Purkinje cell (primary cell): ENCODE measurements at places on chromosomes 3 and 15. TPM values are rescaled to one million over a fixed set of nuclear protein-coding genes. Genes with fewer than 3 reads are reported as not detected.

The A4GNT gene
- polyA plus RNA-seq = not detected in 2 replicates

The CLRN1 gene
- not detected in 2 replicates for polyA plus RNA-seq

The FANCD2OS gene
- not detected in 2 replicates for polyA plus RNA-seq

The NPAP1 gene
- 0.47 TPM in 1 of 2 replicates, not detected in the other for polyA plus RNA-seq

The KBTBD13 gene
- polyA plus RNA-seq = not detected in 2 replicates

The CCK gene
- 294 TPM in 1 of 2 replicates, not detected in the other for polyA plus RNA-seq

The IL17RD gene
- 0.56 and 0.63 TPM in 2 replicates for polyA plus RNA-seq

The SATB1 gene
- 7.1 and 19.9 TPM in 2 replicates for polyA plus RNA-seq

The PLA2G4E gene
- polyA plus RNA-seq = 0.07 and 0.13 TPM in 2 replicates

The PYGO1 gene
- 2.4 and 4.0 TPM in 2 replicates for polyA plus RNA-seq

The CTXN2 gene
- 3.8 and 4.9 TPM in 2 replicates for polyA plus RNA-seq

The ITGB5 gene
- 1.8 and 3.7 TPM in 2 replicates for polyA plus RNA-seq

The RBP2 gene
- polyA plus RNA-seq = not detected in 2 replicates

The TMCO5A gene
- not detected in 2 replicates for polyA plus RNA-seq

The CSNK1G1 gene
- polyA plus RNA-seq = 3.8 and 7.3 TPM in 2 replicates

The MED12L gene
- polyA plus RNA-seq = 3.2 and 8.0 TPM in 2 replicates

The OR5K2 gene
- polyA plus RNA-seq = not detected in 2 replicates

The CCR9 gene
- polyA plus RNA-seq = not detected in 2 replicates

The NECTIN3 gene
- 17.8 and 21.6 TPM in 2 replicates for polyA plus RNA-seq

The XCR1 gene
- not detected in 2 replicates for polyA plus RNA-seq

The HYAL3 gene
- polyA plus RNA-seq = 3.8 TPM in 1 of 2 replicates, not detected in the other

The AHSG gene
- polyA plus RNA-seq = not detected in 2 replicates

The FAM81A gene
- 6.5 and 9.7 TPM in 2 replicates for polyA plus RNA-seq

The SLC9C1 gene
- polyA plus RNA-seq = not detected in 2 replicates

The IL17RB gene
- polyA plus RNA-seq = 4.7 and 5.1 TPM in 2 replicates

The GOLGA6L9 gene
- polyA plus RNA-seq = 1.4 and 2.7 TPM in 2 replicates

The MFSD1 gene
- polyA plus RNA-seq = 19.8 and 24.5 TPM in 2 replicates

The EFCAB12 gene
- polyA plus RNA-seq = 0.76 TPM in 1 of 2 replicates, not detected in the other

The ANKUB1 gene
- not detected in 2 replicates for polyA plus RNA-seq

The PDE12 gene
- 4.4 and 6.7 TPM in 2 replicates for polyA plus RNA-seq
